ENCODE measurements at places on chromosomes 5 and 9.

DNA sequence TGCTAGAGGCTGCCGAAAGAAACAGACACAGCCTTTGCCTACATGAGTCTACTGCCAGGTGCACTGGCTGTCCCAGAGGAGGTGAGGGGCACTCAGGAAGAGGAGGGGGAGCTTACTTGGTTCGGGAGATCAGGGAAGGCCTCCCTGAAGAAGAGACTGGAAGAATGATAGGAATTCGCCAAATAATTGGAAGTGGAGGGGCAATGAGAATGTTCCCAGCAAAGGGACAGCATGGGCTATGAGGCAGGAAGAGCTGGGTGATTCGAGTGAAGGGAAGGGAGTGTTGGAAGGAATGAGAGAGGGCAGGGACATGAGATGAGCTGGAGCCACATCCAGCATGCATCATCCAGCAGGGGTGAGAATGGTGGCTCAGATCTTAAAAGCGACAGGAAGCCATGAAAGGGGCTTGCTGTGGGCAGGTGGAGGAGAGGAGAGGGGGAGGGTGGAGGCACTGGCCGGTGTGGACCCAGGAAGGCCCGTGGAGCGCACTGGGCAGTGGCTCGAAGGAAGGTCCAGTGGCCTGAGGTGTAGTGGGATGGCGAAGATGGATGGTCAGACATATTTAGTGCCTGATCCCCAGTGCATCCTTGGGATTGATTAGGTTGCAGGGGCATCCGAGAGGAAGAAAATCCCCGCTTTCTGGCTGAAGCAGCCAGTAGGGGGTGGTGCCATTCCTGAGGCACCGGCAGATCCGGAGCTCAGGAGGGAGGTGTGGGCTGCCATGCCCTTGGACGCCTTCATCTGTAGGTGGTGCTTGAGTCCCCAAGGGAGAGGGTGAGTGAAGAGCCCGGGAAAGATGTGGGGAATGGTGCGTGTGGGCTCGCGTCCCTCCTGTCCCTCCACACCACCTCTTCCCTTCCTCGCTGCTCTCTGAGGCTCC, 53.5 kb upstream of the GARNL3 start:
- no peak for DNase-seq

- DNase-seq, result peak; percentile 30
Measured at GRCh38 chr9:68507130-68507805, 33.4 kb downstream of the TMEM252 start.

DNA sequence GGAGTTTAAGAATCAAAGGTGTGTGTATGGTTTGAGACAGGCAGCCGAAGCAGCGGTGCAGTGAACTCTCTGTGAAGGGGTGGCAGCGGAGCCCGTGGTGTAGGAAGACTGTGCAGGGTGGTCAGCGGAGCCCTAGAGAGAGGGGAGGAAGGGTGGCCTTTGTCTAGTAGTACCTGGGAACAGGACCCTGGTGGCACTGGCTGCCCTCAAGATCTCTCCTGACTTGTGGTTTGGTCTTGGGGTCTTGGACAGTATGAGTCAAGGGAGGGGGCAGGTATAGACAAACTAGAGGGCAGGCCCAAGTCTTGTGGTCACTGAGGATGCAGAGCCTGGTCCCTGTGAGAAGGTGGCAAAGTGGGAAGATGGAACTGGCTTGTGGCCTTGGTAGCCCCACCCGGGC, 7.1 kb upstream of the NKX2-5 start:
- no peak for DNase-seq

- DNase-seq, result no peak
Measured at GRCh38 chr9:114037961-114038723, 40.0 kb downstream of the AMBP start.

GRCh38 chr5:169904059-169904458, 76.2 kb downstream of the INSYN2B start:
- no peak for DNase-seq

GRCh38 chr5:112643339-112643971, 94.2 kb upstream of the APC start:
- no peak for DNase-seq

DNA sequence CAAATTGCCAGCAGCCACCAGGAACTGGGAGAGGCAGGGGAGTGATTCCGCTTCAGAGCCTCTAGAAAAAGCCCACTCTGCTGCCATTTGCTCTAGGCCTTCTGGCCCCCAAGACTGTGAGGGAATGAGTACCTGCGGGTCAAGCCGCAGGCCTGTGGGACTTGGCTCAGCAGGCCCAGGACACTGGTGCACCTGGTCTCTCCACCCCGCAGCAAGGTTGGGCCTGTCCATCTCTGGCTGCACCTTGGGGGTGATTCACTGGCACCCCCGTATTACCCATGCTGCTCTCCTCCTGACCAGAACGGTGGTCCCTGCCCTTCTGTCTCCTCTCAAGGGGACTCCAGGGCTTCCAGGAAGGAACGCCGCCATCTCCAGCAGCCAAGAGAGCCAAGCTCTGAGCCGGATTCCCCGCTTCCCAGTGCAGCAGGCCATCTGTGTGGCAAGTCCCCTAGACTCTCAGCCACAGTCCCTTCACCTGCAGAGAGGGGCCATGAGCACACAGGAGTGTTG, 78.4 kb upstream of the OLFM1 start:
- DNase-seq, result no peak

- no peak for DNase-seq
Measured at GRCh38 chr5:157471709-157472108, 11.7 kb downstream of the NIPAL4 start.

GRCh38 chr5:109318455-109319108, 91.2 kb downstream of the PJA2 start:
- DNase-seq, result no peak

DNA sequence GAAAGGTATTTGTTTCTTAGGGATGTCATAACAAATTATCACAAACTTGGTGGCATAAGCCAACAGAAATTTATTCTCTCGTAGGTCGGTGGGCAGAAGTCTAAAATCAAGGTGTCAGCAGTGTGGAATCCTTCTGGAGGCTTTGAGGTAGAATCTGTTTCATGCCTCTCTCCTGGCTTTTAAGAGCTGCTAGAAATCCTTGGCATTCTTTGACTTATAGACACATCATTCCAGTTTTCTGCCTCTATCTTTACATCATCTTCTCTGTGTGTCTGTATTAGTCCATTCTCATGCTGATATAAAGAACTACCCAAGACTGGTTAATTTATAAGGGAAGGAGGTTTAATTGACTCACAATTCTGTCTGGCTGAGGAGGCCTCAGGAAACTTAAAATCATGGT, 488.1 kb upstream of the PAPPA start:
- no peak for DNase-seq

- no peak for DNase-seq
Measured at GRCh38 chr5:115738830-115739229, 77.6 kb downstream of the CDO1 start.
